ENCODE measurements at places on chromosomes 12 and 14.

DNA sequence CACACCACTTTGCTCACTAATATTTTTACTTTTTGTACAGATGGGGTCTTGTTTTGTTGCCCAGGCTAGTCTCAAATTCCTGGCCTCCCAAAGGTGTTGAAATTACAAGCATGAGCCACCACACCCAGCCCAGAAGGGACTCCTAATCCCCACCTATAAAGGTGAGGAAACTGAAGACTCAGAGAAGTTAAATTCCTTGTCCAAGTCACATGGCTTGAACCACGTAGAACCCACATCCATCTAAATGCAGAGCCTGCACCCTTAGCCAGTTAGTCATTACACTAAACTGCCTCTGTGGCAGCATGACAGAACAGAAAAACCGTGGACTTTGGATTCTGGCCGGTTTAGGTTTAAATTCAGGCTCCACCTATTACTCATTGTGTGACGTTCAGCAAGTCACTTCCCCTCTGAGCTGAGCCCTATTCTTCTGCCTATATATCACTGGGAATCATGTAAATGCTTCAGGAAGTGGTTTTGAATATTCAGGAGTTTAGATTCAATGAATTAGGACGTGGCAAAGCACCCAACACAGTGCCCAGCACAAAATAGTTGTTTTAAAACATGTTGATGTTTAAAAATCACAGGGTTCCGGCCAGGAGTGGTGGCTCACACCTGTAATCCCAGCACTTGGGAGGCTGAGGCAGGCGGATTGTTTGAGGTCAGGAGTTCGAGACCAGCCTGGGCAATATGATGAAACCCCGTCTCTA is 3.0 kb upstream of the CORO1C start:
- no peak for DNase-seq

DNA sequence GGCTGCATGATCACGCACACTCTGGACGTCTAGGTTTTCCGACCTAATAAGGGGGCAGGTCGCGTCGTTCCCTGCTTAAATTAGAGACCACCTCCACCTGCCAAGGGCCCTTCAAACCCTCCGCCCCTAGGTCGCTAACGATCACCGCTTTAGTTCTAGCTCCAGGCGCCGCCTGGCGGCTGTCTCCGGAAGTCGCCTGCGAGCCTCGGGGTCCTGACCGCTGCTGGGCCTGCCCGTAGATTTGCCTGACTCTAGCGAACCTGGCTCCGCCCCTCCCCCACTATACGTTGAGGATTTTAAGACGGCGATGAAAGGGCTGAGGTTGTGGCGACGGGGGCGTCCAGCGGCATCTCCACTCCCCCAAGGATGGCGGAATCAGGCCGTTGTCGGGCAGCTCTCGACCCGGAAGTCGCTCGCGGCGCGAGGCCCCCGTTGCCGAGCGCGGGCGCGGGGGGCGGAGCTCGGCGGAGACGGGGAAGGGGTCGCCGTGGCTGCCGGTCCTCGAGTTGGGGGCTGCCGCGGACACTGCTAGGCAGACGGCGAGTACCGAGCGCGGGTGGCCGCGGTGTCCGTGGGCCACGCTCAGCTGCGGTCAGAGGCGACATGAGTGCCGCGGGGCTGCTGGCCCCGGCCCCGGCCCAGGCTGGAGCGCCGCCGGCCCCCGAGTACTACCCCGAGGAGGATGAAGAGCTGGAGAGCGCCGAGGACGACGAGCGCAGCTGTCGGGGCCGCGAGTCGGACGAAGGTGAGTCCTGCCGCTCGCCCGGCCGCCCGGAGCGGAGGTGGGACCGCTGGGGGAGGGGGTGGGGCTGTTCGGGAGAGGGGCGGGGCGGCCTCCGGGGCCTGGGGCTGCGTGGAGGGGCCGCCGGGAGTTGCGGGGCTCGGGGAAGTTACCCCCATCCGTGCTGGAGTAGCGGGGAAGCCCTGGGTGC is at the start of gene SUDS3:
Gene SUDS3, plus strand, starts transcription at position 467 of the 932 bp plus-strand sequence. Its CDS starts 137 bp downstream, at position 604.
- DNase-seq, result peak; percentile 97

DNA sequence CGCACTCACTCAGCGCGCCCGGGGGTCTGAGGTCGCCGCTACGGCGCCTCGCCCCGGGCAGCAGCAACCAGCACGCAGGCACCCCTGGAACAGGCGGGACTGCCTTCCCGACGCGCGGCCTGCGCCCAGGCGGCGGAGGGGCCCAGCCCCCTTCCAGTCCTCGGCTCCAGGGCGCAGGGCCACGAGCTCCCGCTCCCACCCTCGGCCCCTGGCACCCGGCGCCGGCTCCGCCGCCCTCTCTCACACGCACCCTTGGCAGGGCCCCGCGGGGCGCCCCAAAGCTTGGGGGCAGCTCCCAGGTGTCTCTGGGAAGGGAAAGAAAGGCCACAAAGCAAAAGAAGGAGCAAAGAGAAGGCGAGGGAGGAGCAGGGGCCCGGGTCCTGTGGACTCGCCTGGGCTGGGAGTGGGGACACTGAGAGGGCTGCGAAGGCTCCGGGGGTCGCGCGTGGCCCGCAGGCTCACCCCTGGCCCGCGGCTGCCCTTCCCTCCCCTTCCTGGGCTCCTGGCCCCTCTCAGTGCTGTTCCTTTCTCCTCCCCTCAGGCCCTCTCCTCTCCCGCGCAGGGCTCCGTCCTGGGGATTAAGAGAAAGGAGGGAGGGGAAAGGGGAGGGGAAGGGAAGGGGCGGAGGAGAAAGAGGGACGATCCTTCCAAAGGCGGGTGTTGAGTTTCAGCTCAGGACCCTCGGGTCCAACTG is 907 bp upstream of the EFS start:
- no peak for DNase-seq

DNA sequence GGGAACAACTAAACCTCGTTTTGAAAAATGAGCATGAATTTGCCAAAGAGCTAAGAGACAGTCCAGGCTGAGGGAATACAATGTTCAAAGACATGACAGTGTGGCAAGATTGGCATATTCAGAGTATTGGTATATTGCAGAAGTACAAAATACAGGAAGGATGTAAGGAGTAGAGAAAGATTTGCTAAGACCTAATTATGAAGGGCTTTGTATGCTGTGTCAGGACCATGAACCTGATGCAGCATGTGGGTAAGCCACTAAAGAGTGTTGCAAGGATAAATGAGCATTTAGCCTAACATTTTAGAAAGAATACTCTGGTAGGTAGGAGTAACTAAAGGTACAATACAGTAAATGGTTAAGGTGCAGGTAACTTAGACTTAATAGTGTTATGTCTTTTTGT is 65.1 kb downstream of the KTN1 start:
- DNase-seq, result no peak

DNA sequence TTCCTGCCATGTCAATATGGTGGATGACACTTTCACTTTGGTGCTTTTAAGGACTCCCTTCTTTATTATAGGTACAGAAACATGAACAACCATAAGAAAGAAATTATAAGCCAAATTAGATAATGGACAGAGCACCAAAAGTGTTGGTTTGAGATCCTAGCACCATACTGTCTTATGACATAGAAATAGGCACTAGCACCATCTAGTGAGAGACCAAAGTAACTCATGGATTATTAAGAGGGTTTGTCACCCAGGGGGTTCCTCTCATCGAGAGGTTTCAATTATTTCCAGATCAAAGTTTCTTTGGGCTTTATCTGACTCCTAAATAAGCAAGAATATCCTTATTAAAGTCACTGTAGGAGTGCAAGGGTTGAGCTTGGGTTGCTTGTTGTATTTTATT is 153.0 kb upstream of the DIO2 start:
- DNase-seq, result no peak

DNA sequence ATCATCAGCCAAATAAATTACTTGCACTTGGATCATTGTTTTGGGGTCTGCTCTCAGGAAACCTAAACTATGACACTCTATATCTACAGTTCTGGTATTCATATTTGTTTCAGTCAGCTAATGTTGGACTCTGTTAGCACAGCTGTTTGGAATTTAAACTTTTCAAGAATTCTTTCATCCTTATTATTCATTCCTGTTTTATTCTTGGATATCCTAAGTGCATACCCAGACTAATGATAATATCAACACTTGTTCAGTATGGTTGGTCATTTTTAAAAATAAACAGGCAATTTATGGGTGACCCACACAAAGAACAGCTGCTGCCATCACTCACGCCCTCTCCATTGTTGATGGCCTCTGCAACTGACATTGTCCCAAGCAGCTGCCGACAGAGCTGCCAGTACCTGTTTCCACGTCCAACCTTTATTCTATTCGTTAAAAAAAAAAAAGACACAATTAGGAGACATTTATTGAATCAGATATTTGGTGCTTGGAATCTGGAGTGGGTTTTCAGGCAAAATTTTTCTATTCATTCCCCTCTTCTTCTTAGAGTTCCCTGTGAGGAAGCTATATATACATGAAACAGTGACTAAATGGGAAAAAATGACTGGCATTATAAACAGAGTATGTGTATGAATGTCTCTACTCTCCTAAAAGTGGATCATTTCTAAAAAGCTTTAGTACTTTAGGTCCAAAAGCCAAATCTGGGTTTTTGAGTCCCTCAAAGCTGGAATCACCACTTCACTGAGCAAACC is 252.1 kb upstream of the NAV3 start:
- DNase-seq, result no peak

DNA sequence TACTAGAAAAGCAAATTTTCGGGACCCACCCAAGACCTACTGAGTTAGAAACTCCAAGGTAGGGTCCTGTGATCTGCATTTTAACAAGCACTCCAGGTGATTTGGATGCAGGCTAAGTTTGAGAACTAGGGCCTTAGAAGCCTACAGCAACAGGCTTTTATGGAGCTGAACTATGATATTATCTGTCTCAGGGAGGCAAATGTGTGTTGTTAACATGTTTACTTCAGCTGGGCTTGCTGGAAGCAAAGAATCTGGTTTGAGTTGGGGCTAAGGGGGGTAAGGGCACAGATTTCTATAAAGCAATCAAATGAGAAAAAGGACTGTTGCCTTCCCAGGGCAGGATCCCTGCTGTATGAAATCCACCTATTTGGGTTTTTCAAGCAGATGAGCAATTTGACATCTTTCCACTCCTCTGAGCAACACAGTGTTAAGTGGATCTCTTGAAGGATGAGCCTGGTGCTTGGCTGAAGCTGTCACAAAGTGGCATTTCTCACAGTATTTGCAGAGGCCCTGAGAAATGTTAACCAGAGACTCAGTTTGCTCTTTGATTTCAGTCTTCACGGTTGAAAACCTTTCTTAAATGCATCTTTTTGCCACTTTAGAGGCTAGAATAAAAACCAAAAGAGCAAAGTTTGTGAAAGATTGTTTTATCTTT is 36.2 kb upstream of the SOCS2 start:
- no peak for DNase-seq

- DNase-seq, result no peak
Observed at GRCh38 chr14:50319721-50320120, 7.6 kb downstream of the DMAC2L start.

DNA sequence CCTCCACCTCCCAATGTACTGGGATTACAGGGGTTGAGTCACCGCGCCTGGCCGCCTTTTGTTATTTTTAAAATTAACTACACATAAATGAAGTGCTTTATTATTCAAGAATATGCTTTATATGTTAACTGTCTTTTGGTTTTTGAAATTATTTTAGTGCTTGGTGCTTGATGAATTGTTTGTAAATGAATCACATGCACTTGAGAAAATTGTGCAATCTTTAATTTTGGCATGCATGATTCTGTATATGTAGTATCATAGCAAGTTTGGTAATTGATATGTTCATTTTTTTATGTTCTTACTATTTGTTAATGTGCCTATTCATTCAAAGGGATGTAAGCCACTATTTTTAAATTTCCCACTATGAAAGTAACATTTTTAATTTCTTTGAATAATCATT is 440.9 kb downstream of the NAV3 start:
- DNase-seq, result no peak

DNA sequence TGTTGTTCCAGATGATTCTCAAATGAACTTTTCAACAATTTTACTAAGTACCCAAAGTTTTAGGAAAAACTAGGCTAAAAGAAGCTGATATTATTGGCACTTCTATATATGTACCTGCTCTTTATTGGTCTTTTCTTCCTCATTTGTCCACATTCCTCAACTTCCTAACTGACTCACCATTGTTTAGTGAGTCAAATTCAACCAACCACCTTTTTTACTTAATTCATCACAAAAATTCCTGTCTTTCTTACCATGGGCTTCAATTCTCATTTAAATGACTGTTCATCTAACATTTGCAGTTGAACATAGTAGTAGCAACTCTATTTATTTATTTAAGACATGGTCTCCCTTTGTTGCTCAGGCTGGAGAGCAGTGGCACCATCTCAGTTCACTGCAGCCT is 47.6 kb upstream of the SLC2A13 start:
- DNase-seq, result no peak

DNA sequence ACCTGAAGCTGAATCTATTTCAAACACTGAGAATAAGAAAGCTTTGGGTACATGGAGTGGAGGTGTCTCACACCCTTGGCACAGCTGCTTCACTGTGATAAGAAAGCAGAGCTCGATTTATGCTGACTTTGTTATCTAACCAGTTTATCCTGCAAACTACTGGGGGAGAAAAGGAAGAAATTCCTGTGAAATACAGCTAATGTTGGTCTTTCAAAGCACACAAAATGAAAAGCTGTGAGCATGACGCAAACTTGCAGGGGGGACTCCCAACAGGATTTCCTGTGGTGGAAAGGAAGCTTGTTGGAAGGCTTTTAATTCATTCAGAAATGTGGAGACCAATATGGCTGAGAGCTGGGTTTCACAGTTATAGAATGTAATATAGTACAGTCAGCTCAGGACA is 53.4 kb downstream of the SRGAP1 start:
- DNase-seq, result no peak

DNA sequence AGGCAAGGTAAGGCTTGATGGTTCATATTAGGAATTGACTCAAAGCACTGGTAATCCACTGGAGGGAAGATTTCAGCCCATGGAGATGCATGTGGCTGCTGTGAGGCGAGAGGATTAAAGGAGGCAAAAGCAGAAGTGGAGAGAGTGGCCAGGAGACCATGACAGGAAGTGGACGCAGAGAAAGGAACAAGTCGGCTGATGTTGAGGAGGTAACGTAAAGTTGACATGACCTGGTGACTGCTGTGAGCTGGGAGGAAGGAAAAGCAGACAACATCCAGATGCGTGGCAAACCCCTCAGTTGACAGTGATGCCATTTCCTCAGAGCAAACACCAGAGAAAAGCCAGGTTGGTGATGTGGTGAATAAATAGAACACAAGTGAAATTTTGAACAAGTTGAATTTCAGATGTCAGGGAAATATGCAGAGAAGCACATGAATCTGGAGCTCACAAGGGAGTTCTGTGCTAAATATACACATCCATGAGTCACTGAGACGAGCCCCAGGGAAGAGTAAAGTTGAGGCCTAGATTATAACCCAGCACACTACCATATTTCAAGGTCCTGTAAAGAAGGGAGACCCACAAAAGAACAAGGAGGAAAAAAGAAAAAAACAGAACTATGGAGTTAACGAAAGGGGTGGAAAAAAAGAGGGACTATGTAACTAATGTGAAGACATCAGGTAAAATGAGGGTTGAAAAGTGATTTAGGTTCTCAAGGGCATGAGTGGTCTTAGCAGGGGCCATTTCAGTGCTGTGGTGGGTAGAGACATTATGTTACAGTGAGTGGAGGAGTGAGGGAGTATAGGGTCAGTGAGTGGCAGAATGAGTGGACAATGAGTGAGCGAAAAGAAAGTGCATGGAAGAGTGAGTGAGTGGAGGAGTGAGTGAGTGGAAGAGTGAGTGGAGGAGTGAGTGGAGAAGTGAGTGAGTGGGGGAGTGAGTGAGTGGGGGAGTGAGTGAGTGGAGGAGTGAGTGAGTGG is 61.6 kb upstream of the GZMB start:
- no peak for DNase-seq

- no peak for DNase-seq
Observed at GRCh38 chr12:82436354-82436753, 78.0 kb downstream of the METTL25 start.

GRCh38 chr12:6959058-6959804 is 8.1 kb downstream of the PTPN6 start:
- DNase-seq, result no peak

GRCh38 chr14:31699809-31700208 is 138.6 kb downstream of the NUBPL start:
- DNase-seq, result no peak

Measured in central memory CD8-positive, alpha-beta T cell (primary cell).